ENCODE measurements at places on chromosomes 4 and X.
A peak's percentile ranks its signal among the peaks of the same experiment; 100 is the strongest.

- no peak for DNase-seq
Measured at GRCh38 chrX:148647651-148648050, 147.2 kb downstream of the AFF2 start.

DNA sequence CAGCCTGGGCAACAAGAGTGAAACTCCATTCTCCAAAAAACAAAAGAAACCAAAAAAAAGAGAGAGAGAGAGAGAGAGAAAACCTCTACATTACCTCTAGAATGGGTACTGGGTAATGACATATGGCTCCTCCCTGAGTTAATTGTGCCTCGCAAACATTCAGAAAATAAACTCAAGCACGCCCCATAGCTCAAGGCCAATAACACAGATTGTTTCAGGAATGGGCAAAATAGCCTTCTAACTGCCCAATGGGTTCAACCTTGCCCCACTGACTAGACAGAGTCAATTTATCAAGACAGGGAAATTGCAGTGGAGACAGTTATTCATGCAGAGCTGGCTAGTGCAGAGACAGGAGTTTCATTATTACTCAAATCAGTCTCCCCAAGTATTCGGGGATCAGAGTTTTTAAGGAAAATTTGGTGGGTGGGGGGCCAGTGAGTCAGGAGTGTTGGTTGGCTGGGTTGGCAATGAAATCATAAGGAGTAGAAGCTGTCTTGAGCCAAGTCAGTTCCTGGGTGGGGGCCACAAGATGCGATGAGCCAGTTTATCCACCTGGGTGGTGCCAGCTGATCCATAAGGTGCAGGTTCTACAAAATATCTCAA is 25.1 kb downstream of the NIPAL1 start:
- no peak for DNase-seq

DNA sequence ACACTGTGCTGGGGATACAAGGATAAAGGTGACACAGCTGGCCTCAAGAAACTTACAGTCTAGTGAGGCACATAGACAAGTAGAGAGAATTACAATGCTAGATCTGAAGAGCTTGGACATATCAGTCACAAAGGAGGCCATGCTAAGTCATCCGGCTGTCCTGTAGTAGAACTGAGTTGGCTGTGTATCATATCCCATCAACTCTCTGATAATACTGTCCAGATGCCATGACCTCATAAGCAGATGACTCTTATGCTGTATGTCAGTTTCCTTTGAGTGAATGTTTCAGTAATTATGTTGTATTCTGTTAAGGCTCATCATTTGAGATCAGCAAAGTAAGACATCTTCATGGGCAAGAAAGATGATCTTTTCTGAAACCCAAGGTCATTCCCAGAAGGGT is 442.9 kb downstream of the MID1IP1 start:
- no peak for DNase-seq

- DNase-seq = no peak
Measured at GRCh38 chrX:37809970-37810369, 30.1 kb downstream of the CYBB start.

DNA sequence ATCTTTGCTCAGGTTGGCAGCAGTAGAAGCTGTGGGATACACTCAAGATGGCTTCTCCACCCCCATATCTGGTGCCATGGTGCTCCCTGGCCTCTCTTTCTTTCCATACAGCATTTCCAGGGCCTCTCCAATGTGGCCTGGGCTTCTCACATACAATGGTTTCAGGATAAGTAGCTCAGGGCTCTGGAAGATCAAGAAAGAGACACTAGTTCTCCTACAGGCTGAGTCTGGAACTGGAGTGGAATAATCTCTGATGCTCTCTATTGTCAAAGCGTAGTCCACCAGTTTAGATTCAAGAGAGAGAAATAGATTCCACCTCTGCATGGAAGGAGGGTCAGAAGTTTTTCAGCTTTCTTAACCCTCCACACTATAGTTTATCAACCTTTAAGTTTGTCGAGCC is 138.2 kb upstream of the AADAT start:
- DNase-seq = no peak

GRCh38 chr4:2948895-2949781 is 14.1 kb downstream of the NOP14 start:
- peak; percentile 63 for DNase-seq
